ENCODE measurements at places on chromosomes 5 and 9.

DNA sequence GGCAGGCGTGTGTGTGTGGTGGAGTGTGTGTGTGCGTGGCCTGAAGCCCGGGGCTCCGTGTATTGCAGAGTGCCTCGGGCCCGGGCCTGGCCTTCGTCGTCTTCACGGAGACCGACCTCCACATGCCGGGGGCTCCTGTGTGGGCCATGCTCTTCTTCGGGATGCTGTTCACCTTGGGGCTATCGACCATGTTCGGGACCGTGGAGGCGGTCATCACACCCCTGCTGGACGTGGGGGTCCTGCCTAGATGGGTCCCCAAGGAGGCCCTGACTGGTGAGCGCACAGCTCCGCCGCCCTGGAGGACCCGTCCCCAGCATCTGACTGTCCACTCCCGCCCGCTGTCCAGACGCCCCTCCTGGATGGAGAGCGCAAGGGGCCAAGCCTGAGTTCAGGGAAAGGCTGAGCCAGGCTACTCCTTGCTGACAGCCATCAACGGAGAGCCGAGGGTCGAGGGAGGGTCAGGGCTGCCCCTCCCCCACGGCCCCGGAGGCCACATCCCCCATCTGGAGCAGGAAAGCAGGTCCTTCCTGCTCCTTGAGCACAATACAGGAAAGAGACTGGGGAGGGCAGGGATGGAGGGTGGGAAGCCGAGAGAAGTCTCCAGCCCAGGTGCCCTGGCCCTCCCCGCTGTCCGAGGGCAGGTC lies 18.4 kb downstream of the SLC6A18 start:
- no peak for DNase-seq

DNA sequence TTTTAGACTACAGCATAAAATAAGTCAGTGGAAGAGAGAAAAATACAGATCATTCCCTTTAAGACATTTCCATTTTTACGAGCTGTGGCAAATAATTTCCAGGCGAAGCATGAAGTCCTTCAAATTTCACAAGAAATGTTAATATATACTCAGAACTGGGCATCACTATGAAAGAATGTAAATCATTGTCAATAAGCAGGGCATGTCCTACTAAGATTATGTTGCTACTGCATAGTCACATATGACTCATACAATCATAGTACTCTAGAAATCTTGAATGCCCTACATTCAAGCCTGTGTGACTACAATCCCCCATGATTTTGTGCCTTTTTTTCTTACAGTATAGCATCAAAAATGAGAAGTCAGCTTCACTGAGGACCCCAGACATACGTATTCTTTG lies 485.2 kb upstream of the FTMT start:
- no peak for DNase-seq

- DNase-seq: no peak
Measured at GRCh38 chr5:174312641-174313040, 267.1 kb downstream of the NSG2 start.

DNA sequence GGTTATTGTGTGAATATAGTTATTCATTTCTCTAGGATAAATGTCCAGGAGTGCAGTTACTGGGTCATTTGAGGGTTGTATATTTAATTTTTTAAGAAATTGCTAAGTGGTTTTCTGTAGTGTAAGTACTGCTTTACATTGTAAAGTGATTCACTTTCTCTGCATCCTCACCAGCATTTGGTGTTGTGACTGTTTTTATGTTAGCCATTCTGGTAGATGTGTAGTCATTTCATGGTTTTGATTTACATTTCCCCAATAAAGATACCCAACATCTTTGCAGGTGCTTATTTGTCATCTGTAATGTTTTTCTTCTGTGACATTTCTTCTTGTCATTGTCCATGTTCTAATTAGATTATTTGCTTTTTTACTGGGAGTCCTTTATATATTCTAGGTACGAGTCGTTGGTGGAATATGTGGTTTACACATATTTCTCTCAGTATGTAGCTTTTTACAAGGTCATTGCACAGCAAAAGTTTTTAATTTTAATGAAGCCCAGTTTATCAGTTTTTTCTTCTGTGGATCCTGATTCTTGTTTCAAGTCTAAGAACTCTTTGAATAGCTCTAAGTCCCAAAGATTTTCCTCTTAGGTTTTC lies 34.0 kb downstream of the SCGB3A1 start:
- DNase-seq: no peak

DNA sequence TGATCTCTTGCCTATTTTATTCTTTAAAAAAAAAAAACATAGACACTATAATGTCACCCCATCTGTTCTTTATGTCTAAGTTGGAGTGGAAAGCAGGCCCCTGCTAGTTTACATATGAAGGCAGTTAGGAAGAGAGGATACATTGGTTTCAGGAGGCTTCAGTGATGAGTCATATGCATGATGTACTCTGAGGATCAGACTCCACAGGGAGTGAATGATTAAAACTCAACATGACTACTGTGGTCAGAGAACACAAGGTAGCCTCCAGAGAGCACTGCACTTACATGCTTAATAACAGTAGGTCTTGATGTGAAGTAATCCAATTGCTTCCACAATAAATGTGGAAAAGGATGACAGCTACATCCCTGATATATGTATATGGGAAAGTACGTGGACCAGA lies 22.7 kb upstream of the FSTL4 start:
- DNase-seq: peak; percentile 11

DNA sequence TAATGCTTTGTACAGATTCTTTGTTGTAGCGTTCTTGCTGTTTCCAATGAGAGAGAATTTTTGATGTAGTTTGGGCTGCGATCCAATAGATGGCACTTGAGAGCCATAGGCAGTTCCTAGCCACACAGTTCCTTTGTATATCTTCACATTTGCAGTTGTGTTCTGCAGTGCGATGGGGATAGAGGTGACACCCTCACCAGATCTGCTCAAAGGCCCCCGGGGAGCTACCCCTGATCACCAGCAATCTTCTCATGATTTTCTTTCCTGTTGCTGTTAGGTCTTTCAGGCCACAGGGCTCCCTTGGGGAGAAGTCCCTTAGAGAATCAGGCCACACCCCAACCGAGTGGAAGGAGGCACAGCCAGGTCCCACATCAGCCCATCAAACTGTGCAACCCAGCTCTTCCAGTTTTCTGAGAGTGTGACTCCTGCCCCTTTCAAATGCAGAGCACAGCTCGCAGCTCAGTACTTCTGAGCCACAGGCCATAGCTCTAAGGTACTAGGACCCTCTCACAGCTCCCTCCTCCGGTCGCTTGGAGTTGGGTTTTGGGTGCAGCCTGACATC lies 353.7 kb downstream of the SLCO4C1 start:
- DNase-seq: peak; percentile 32

GRCh38 chr9:69637817-69638200 lies 34.4 kb downstream of the APBA1 start:
- DNase-seq: peak; percentile 51
